ENCODE measurements at places on chromosomes 6 and 20.

DNA sequence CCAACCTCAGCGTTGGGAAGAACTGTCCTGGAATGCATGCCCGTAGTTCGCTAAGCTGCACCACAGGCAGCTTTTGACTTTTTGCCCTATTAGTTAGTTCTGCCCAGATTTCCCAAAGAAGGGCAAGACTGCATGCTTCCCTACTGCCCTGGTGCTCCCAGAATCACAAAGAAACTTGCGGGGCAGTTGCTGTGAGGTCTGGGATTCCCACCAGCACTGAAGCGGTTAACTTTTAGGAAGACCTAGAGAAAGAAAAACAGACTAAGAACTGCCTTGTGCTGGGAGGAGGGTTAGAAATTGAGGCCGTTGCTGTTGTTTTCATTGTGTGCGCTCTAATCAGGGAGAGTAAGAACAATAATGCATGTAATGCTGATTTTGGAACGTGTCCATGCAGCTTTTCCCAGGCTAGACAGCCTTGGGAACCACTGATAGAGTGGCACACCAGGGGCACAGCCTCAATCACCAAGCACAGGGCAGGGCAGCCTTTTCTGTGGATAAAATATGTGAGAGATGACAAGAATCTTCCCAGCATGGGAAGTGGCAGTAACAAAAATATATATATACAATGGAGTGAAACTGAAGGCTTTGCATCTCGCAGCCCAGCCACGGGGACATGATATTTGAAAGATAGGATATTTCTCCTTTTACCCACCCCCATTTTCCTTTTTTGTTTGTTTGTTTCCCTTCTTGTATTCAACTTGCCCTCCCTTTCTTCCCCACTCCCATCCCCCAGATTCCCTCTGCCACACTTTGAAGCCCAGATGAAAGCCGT, 137.7 kb upstream of the HEY2 start:
- no peak for DNase-seq

DNA sequence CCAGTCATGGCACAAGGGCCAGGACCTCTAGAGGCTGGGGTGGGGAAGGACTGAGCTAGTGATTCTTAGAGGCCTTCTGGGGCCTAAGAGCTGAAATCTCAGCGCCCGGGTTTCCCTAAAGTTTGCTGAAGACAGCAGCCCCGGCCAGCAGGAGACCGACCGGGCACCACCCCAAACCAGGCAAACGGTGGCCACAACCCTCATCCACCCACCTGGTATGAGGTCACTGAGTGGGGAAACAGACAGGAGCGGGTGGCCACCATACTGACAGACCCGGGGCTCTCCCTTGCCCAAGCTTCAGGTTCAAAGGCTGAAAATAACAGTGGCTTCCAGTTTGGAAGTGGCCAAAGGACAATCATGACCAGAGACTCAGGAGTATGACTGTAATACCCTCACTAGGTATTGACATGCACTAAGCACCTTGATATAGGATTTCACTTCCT, 35.0 kb upstream of the ID1 start:
- DNase-seq: peak; percentile 27

GRCh38 chr20:58362206-58362516, 26.9 kb upstream of the VAPB start:
- no peak for DNase-seq

DNA sequence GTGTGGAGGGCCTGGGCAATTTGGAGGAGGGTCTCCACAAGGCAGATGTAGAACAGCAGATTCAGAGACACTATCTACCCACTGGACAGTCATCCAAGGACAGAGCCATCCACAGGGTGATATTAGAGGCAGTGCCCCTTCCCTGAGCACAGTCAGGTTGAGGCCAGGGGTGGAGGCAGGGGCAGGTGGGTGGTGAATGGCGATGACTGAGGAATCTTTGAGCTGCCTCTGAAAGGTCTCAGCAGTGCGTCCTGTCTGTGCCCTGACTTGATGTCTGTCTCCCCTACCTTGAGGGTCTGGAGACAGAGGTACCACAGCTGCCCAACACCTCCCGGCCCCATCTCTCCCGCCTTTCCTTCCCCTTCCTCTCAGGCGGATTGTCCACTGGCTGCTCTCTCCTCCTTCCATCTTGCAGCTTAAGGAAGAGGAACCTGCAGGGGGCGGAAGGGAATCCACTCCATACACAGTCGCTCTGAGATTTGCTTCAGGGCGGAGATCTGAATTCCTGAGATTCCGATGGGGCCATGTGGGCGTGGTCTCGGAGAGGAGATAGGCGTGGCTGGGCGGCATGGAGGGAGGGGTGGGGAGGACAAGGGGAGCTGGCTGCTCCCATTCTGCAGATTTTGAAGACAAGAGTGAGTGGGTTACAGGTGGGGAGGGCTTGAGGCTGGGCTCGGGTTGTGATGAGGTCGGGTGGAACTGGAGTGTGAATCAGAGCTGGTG, 1.7 kb downstream of the MUCL3 start:
- DNase-seq: no peak

- DNase-seq: no peak
Measured at GRCh38 chr6:148972481-148972880, 225.7 kb downstream of the UST start.

DNA sequence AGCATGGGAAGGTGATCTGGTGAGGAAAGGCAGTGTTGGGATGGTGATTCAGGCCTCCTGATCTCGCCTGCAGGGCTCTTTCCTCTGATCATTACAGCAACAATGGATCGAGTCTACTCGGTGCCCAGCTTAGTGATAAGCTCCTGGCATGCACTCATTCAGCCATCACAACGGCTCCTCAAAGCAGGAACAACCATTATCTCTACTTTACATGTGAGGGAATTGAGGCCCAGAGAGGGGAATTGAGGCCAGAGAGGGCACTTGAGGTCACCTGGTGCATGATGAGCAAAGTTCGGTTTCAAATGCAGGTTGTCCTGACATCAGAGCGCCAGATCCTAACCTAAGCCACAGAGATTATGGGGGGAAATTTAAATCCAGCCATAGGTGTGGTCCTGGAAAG, 42.0 kb upstream of the BPIFA2 start:
- DNase-seq: no peak

DNA sequence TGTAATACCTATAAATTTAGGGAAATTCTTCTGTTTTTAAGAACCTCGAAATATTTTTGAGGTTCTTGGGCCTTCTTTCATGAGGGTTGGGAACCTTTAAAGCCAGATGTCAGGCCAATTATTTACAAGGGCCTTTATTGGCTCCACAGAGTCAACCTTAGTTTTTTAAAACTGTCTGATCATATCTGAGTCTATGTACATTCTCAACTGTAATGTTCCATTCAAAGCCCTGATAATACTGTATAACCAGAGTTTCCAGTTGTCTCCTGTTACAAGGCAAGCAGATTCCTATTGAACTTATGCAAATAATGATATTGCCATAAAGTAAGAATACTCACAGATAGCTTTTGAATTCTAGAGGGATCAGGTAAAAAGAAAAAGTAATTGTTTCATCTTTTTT, 545.5 kb downstream of the EPM2A start:
- DNase-seq: no peak

DNA sequence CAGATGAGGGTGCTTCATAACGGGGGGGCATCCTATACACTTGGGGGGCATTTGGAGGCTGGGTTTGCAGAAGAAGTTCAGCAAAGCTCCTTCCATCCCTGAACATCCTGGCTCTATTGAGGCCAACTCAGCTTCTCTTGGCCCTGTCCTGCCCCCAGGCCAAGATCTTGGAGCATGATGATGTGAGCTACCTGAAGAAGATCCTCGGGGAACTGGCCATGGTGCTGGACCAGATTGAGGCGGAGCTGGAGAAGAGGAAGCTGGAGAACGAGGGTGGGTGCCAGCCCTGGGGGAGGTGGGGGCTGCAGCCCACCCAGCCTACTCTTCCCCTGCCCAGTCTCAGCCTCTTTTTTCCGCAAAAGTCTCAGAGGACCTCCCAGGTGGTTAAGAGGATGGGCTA, 17.2 kb downstream of the GDAP1L1 start:
- DNase-seq: no peak

DNA sequence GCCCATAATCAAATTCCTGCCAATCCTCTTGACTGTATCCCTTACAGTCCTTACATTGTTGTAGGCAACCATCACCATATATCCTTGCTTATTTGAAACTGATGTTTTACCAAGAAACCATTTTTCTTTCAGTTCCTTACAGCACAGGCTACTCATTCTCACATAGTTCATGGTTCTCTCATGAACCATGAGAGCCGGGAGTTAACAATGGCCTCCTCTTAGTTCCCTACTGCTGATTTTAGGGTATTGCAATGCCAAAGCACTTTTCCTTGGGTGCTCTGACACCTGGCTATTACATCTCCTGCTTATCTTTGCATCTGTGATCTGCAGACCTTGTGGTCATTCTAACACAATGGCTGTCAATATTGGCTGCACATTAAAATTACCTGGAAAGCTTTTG, 133.4 kb downstream of the MYB start:
- DNase-seq: no peak

- DNase-seq: no peak
Measured at GRCh38 chr6:11804701-11805100, 26.1 kb upstream of the ADTRP start.

GRCh38 chr6:70651326-70651905, 16.3 kb upstream of the SMAP1 start:
- no peak for DNase-seq
